NCI-H2107 (cell line): ENCODE measurements at places on chromosomes 3 and 15.

DNA sequence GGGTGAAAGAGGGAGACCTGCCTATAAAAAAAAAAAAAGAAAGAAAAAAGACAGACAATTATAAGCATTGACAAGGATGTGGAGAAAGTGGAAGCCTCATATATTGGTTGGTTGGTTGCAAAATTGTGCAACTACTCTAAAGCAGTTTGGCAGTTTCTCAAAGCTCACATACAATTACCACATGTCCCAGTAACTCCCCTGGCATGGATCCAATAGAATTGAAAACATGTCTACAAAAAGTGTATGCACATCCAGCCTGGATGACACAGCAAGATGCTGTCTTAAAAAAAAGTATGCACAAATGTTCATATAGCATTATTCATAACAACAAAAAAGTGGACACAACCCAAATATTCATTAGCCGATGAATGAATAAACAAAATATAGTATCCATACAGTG is 19.5 kb downstream of the SETMAR start:
- DNase-seq, result no peak

DNA sequence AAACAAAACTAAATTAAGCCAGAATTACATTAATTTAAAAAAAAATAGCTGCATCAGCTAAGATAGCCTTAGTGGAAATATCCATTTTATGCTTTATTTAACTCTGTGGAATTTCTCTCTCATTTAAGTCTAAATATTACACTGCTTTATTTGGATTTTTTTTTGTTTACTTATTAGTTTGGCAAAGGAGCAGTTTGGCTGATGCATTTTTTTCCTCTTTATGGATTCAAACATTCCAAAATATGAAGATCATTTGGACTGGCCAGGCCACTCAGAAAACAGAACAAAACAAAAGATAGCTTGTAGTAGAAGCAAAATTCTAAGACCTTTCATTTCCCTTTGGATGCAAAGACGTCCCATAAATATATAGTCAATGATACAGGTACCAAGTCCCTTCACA is 707.3 kb upstream of the UBE2E2 start:
- DNase-seq, result no peak

- no peak for DNase-seq
These were observed 57.4 kb upstream of the ICE2 start for GRCh38 chr15:60536314-60536713.

DNA sequence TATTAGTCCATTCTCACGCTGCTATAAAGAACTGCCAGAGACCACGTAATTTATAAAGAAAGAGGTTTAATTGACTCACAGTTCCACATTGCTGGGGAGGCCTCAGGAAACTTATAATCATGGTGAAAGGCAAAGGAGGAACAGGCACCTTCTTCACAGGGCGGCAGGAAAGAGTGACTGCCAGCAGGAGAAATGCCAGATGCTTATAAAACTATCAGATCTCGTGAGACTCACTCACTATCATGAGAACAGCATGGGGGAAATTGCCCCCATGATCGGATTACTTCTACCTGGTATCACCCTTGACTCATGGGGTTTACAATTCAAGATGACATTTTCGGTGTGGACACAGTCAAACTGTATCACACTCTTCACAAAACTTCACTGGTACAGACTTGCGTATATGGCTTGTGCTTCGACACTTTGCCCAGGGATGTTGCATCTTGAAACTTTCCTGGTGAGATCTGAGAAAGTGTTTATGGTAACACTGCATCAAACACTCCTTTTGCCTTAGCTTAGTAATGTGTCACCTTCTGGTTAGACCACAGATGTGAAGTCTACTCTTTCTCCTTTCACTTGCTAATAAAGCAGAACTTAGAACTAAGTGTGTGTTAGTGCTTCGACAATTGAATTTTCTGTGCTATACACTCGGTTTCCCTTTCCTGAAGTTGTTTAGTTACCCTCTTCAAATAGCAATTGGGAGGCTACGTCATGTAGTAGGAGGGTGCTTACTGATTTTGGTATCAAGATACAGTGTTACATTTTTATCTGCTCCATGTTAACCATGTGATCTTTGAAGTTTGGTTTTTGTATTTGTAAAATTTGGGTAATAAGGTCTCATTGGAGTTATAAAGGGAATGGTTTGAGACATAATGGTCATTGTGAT is 185.7 kb downstream of the LPP start:
- DNase-seq, result no peak

- DNase-seq, result no peak
These were observed 103.8 kb downstream of the CPN2 start for GRCh38 chr3:194247350-194247740.

DNA sequence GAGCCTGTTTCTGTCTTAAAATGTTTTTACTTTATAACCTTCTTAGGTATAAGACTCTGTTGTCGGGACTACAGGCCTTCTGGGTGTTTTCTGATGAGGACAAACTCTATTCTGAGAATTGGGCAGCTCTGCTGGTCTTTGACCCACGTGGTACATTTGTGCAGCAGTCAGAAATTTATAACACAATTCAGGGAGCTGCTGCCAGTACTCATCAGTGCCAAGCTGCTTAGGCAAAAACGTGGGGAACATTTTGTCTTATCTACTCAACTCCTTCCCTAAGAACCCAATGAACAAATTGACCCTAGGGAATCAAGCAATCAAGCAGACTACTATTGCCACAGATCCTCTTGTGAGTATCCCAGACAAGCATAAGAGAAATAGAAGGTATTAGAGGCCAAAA is 180.7 kb upstream of the PDZRN3 start:
- no peak for DNase-seq

DNA sequence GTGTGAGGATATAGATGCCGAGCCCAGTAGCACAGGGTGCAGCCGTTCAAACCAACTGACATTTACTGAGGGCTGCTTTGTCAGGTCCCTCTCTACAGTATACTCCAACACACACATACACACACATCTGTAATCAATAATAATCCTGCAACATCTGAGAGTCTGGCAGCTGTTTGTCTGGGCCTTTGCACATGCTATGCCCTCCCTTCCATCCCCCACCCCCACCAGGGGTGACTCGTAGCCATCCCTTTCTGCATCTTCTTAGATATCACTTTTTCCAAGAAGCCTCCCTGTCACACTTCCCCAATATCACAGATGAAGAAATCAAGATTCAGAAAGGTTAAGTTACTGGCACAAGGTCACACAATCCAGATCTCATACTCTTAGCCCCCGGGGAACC is 13.7 kb downstream of the SPATA12 start:
- no peak for DNase-seq
